ENCODE measurements at places on chromosomes 11 and 22. TPM values are rescaled to one million over a fixed set of nuclear protein-coding genes. Genes with fewer than 3 reads are reported as not detected.

CARD18 gene
- 37.0 TPM for total RNA-seq

C1QTNF6 gene
- total RNA-seq, result 15.0 TPM

C11orf91 gene
- not detected for total RNA-seq

POU2AF1 gene
- 0.10 TPM for total RNA-seq

ADAMTS15 gene
- 20.0 TPM for total RNA-seq

IZUMO1R gene
- not detected for total RNA-seq

FGF19 gene
- 0.49 TPM for total RNA-seq

NAT10 gene
- 19.4 TPM for total RNA-seq

ELFN2 gene
- total RNA-seq, result 0.30 TPM

TRIM22 gene
- total RNA-seq, result 13.0 TPM

TSGA10IP gene
- total RNA-seq, result not detected

RAG2 gene
- total RNA-seq, result 0.30 TPM

SERPING1 gene
- 23.5 TPM for total RNA-seq

NXPE4 gene
- total RNA-seq, result not detected

OR5P2 gene
- total RNA-seq, result not detected

TCN1 gene
- total RNA-seq, result 12.0 TPM

GLB1L2 gene
- 2.7 TPM for total RNA-seq

SLC22A6 gene
- total RNA-seq, result not detected

CRYBB3 gene
- not detected for total RNA-seq

LRP4 gene
- 25.6 TPM for total RNA-seq

ARFGAP2 gene
- total RNA-seq, result 85.1 TPM

KCNJ1 gene
- 0.10 TPM for total RNA-seq

PITPNB gene
- total RNA-seq, result 60.3 TPM

PDE2A gene
- 12.3 TPM for total RNA-seq

PCNX3 gene
- total RNA-seq, result 8.6 TPM

NRGN gene
- 0.39 TPM for total RNA-seq

RBMXL2 gene
- not detected for total RNA-seq
